ENCODE measurements at places on chromosomes 13 and 19.

GRCh38 chr13:27182844-27183497, 11.4 kb upstream of the USP12 start:
- no peak for DNase-seq

DNA sequence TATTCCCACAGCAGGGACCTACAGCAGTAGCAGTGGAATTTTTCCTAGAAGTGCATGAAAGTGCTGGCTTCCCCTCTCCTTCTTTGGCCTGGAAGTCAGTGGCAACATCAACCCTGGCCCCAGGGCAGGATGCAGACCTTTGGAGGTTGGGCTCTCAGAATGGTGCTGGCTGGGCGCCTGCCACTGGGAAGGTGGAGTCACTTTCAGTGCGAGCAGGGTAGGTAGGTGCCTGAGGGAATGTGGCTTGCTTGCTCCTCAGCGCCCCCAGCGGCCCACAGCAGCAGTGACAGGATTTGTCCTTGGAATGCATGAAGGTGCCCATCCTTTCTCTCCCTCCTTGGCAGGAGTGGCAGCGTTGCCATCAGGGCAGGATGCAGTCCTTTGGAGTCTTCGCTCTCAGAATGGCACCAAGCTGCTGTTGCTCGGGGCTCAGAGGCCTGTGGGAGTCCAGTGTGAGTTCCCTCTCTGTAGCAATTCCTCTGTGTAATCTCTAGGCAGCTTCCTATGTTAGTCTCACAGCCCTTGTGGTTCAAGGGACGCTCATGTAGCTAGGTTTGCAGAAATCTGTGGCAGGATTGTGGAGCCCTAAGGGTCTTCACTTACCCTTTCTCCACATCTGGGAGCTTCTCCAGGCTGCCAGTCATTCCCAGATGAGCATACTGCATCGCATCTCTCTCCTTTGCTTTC, 354.4 kb upstream of the DACH1 start:
- peak; percentile 20 for DNase-seq

- DNase-seq = no peak
Observed at GRCh38 chr19:42529248-42529764, 1.0 kb upstream of the CEACAM1 start.

DNA sequence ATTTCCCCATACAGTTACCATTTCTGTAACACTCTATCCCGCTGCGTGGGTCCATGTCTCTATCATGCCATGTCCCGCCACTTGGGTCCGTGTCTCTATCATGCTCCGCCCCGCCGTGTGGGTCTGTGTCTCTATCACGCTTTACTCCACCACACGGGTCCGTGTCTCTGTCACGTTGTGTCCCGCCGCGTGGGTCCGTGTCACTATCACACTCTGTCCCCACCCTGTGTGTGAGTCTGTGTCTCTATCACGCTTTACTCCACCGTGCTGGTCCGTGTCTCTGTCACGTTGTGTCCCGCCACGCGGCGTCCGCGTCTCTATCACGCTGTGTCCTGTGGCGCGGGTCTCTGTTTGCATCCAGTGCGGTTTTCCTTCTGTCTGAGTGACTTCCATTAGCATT, 11.6 kb downstream of the ADPRHL1 start:
- DNase-seq = no peak

- no peak for DNase-seq
Observed at GRCh38 chr13:24178847-24179485, 18.4 kb downstream of the SPATA13 start.

DNA sequence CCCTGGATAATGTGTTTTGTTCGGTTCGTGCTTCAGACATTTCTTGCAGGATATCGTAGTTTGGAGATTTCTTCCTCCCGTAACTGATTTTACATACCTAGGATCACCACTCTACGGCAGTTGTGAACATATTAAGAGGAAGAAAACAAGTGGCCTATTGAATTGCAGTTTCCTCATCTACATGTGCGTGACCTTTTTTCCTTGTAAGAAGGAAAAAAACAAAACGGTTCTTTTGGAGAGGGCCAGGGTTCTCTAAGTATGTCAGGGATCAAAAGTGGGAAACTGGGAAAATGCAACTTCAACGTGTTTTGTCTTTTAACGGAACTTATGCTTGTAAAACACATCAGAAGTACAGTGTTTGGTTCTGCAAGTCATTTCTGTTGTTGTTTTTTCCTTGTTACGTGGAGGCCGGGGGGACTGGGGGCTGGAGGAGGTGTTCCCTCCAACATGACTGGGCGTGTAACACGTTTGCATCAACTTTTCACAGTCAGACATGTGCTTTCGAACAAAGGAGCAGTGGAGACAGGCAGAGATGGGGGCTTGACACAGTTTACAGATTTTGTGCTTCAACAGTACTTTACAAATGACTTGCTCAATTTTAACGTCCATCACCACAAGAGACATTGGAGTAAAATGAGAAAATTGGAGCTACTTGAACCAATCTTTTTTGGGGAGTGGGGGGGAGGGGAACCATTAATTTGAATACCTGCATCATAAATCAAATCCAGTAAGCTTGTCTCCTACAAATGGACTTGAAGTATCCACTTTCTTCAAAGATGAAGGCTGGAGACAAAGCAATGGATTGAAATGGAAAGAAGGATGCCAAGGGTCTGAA, 3.8 kb downstream of the ZC3H4 start:
- DNase-seq = no peak

GRCh38 chr19:33193865-33194362, at the start of gene LRP3:
LRP3 (plus strand) TSS chr19:33194330; CDS start chr19:33194786, 456 bp downstream.
- DNase-seq = no peak

DNA sequence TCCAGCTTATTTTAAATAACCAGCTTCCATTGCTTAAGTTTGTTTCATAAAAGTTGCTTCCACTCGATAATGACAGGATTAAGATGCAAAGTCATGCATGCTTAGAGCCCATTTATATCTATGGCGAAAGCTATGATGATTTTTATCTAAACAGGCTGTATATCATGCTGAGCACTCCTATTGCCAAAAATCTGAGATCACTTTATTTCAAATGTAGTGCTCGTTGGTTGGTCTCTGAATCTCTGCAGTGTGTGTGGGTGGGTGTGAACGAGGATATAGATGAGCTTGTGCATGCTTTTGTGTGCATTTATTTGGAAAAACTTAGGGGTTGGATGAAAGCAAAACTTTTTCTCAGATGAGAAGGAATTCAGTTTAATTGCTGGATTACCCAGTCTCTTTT, 27.0 kb upstream of the ARGLU1 start:
- no peak for DNase-seq

DNA sequence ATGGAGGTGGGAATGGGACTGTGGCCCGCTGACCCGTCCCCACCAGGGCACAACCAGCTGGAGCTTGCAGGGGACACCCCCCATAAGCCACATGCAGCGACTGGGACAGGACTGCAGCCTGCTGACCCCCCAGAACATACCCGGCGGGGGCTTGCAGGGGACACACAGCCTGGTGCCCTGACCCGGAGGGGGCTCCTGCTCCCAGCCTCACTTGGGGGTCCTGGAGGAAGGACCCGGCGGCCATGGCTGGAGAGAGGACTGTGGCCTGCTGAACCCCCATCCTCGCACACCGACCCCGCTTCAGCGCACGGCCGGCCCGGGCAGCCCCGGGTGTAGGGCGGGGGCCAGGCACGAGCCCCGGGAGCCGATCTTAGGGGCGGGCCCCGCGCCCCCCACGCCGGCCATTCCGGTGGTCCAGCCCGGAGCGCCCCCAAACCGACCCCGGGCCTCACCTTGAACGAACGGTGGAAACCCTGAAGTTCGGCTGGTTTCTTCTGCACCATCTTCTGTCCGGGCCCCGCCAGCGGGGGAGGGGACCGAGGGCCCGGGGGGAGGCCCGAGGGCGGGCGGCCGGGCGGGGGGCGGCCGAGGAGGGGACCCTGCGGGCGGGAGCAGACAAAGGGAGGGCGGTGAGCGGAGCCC, 574 bp downstream of the MKNK2 start:
- DNase-seq = no peak

GRCh38 chr13:21016487-21016886, 44.9 kb downstream of the LATS2 start:
- DNase-seq = no peak

- peak; percentile 98 for DNase-seq
Observed at GRCh38 chr13:93226623-93227279, at the start of gene GPC6. GPC6 (plus strand) TSS chr13:93226807.

GRCh38 chr13:111533900-111534683, 213.7 kb downstream of the TEX29 start:
- no peak for DNase-seq

DNA sequence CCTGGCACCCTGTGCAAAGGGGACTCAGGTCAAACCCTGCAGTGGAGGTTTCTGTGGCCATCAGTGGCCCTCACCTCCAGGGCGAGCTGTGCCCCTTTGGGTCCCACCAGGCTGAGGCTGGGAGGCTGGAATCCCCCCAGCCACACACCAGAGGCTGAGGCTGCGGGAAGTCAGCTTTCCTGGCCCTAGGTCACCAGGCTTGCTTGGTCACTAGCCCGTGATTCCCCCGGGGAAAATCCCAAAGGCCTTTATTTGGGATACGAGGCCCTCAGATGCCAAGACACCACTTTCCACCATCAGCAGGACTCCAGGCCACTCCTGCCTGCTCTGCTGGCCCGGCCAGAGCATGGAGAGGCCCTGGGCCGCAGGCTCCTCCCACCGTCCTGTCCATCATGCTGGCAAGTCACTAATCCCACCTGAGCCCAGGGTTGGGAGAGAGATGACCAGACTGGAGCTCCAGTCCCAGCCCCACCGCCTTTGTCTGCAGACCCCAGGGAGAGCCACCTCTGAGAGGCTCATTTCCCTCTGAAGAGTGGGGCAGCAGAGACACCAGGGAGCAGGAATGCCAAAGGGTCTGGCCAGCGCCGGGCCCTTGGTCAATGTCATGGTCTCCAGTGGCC, 4.7 kb downstream of the NKPD1 start:
- no peak for DNase-seq

- no peak for DNase-seq
Observed at GRCh38 chr13:97933776-97934175, 19.7 kb upstream of the IPO5 start.

DNA sequence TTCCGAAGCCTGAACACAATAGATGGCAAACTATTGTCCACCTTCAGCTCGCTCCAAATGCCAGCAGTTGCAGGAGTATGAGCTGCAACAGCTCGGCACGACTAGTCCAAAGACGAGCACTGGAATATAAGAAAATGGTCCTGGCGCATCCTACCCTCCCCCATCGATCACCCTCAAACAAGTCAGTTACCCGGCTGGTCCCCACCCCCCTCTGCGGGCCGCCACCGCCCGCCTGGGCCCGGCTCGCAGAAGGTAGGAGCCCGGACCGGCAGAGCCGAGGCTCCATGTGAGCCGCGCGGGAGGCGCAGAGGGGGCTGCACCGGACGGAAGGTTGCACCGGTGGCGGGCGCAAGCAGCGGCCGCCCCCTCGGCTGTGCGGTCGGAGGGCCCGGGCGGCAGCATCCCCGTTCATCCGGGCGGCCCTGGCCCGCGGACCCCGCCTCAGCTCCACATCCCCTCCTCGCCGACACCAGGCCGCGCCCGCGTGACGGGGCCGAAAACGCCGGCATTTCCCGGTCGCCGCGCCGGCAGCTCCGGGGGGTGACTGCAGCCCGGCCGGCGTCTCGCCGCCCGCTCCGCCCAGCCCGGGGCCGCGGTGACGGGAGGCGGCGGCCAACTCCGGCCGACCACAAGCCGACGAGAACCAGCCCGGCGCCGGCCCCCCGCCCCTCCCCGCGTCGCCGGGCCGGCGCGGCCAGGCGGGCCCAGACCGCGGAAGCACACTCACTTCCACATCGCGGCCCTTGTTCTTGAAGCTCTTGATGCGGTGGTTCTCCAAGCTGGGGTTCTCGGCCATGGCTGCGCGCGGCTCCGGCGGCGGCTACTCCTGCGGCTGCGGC, 552 bp downstream of the KPNA3 start:
- DNase-seq = peak; percentile 9

GRCh38 chr19:801861-802497, 4.7 kb downstream of the PTBP1 start:
- DNase-seq = no peak

- no peak for DNase-seq
Observed at GRCh38 chr13:31121379-31122140, 40.1 kb downstream of the HSPH1 start.

DNA sequence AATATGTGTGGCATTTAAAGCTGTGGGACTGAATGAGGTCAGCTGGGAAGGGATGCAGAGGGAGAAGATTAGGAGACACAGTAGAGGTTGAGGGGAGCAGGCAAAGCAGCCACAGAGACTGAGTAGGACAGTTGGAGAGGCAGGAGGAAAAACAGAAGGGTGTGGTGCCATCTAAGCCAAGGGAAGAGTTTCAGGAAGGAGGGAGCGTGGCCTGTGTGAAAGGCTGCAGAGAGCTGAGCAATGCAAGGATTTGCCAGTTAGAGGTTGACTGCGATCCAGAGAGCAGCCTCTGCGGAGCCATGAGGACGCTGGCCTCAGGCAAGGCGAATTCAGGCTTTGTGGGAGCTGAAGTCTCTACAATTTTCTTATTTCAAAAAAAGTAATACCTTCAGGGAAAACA, 28.9 kb downstream of the SOX21 start:
- no peak for DNase-seq

- DNase-seq = no peak
Observed at GRCh38 chr19:12247644-12248222, 47.0 kb downstream of the ZNF44 start.

DNA sequence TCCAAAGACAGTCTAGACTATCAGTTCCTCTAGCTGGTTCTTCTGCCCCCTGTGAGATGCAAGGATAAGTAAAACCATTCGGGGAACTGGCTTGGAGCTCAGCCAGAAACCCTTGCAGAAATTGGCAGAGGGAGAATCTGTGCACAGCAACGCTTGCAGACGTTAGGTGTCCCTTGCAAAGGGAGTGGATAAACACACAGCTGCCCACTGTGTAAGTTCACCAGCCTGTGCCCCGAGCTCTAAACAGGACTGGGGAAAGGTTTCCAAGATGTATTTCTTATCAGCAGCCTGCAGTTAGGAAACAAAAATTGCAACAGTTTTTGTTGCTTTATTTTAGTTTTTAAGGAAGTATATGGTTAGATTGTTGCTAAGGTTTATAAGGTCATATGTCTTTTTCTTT, 19.0 kb upstream of the ADGRE1 start:
- DNase-seq = no peak

- no peak for DNase-seq
Observed at GRCh38 chr19:18274219-18274780, at the start of gene IQCN. IQCN (minus strand) TSS chr19:18274452; CDS start chr19:18269478, 4,974 bp downstream.

- no peak for DNase-seq
Observed at GRCh38 chr13:102774591-102775520, 1.3 kb upstream of the TEX30 start.

DNA sequence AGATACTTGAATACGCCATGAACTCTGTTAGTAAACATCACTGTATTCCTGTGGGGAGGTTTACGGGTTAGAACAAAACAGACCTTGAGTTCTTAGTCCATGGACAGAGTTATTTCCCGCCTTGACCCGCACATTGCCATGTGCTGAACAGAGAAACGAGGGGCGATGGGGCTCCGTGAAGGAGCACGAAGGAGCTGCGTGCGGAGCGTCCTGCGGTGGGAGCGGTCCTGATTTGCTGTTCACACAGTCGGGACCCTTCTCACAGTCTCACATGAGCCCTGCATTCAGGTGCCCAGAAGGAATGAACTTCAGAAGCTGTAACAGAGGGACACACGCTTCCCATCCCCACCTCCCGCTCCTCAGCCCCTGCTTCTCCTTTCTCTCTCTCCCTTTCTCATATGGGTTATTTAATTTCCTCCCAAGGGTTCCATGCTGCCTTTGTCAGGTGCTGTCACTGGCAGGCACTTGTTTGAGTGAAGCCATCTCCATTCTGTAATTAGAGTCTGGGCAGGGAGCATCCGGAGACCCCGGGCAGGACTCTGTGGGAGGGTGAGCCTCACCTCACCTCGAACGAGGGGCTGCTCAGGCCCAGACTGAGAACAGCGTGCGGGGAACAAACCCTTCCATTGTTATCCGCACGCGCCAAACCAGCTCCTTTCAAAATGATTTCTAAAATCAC, 76.9 kb downstream of the TEX29 start:
- no peak for DNase-seq

All from SHP77 treated with DMSO at 0.1 percent for 48 hours (cell line).